ENCODE measurements at places on chromosomes 6 and 20.

- DNase-seq, result no peak
Observed at GRCh38 chr6:14876778-14877613, 368.9 kb upstream of the JARID2 start.

DNA sequence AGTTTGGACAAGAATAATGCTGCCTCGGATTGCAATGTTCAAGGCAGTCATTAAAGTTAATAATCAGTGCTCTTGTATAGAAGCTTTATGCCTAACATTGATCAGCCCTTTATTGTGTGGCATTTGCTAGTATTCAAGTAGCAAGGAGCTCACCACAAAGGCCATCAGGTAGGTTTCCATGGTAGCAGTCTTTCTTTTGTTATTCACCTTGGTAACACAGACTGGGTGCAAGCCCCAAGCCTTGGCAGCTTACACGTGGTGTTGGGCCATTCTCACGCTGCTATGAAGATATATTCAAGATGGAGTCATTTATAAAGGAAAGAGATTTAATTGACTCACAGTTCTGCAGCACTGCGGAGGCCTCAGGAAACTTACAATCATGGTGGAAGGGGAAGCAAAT, 149.3 kb downstream of the ADAT2 start:
- no peak for DNase-seq

GRCh38 chr20:58593880-58594638, 57.0 kb upstream of the STX16 start:
- no peak for DNase-seq

- no peak for DNase-seq
Observed at GRCh38 chr6:6749702-6750491, 161.4 kb downstream of the LY86 start.

DNA sequence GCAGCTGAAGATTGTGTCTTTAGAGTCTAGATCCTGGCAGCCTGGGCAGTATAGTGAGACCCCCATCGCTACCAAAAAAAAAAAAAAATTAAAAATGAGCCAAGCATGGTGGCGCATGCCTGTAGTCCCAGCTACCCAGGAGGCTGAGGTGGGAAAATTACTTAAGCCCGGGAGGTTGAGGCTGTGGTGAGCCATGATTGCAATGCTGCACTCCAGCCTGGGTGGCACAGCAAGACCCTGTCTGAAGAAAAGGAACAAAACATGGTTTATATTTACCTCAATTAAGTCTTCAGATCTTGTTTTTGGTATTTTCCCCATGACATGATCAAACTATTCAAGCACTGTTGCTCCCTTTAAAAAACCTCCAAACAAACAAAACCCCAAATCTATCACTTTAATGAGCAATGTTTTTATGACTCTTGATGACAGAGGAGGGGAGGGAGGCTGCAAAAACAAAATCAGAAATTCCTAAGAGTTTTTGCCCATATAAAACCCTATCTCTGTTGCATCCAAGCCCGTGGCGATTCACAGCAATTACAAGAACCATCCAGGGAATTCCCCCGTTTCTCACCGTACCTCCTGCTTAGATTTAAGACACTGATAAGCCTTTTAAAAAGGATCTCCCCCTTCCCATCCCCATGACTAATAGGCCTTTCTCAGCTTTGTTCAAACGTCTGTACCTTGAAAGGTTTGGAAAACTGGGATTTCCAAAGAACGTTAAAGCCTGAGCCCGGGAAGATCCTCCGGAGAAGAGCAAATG, 259.9 kb downstream of the BMP7 start:
- no peak for DNase-seq

DNA sequence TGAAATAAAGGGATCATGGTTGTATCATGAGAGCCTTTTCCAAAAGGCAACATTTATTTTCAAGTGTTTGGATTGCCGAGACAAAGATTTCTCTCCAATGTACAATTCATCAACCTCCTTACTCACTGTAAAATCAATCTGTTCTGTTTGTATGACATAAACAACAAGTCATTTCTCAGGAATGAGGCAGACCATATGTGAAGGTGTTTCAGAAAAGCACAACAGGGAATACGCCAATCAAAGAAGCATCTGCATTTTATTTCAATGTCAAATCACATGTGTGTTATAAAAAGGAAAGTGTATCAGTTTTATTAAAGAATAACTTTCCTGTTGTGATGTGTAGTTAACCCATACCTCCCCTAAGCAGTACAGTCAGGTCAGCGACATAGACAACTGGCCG, 653.7 kb downstream of the TFAP2A start:
- no peak for DNase-seq

DNA sequence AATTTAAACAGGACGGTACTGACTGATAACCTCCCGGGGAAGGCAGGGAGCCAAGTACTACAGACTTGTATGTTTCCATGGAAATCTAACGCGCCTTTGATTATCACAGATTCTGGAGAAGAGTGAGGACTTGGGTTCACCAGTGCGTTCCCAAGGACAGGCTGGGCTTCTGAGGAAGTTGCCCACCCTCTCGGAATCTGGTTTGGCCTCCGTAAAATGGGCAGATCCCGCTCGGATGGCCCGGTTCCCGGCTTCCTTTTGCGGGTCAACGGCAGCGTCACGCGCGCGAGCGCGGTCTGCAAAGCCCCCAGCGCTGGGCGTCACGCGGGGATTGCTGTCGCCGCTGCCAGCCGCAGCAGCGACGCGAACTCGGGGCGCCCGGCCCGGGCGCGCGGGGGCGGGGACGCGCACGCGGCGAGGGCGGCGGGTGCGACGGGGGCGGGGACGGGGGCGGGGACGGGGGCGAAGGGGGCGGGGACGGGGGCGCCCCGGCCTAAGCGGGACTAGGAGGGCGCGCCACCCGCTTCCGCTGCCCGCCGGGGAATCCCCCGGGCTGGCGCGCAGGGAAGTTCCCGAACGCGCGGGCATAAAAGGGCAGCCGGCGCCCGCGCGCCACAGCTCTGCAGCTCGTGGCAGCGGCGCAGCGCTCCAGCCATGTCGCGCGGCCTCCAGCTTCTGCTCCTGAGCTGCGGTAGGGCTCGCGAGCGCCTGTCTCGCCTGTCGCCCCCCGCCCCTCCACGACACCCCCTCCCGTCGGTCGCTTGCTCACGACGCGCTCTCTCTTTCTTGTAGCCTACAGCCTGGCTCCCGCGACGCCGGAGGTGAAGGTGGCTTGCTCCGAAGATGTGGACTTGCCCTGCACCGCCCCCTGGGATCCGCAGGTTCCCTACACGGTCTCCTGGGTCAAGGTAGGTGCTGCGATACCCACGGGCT, at the start of gene CD83:
Gene CD83, plus strand, starts transcription at position 615 of the 933 bp plus-strand sequence. Its CDS starts 40 bp downstream, at position 655.
- no peak for DNase-seq

DNA sequence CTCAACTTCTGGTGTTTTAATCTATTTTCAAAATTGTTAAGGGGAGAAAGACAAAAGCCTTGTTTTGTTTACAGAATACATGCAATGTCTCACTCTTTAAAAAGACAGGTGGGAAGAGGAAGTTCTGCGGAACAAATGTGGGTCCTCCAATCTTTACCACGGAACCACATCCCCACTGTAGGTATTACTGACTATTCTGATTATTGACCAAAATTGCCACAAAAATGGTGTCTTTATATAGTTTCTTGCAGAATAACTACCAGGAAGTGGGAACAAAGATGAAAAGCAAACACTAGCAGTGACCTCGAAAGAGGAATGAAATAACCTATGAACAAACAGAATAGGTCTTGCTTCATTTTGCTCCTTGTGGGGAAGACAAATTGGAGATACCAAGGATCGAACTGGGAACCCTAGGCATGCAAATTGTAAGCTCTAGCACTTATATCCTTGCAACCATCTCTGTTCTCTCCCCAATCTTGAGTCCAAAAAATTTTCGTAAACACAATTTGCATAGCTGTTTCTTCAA, 106.7 kb downstream of the GPX5 start:
- DNase-seq, result no peak

GRCh38 chr6:17432356-17432755, 39.0 kb downstream of the CAP2 start:
- no peak for DNase-seq

DNA sequence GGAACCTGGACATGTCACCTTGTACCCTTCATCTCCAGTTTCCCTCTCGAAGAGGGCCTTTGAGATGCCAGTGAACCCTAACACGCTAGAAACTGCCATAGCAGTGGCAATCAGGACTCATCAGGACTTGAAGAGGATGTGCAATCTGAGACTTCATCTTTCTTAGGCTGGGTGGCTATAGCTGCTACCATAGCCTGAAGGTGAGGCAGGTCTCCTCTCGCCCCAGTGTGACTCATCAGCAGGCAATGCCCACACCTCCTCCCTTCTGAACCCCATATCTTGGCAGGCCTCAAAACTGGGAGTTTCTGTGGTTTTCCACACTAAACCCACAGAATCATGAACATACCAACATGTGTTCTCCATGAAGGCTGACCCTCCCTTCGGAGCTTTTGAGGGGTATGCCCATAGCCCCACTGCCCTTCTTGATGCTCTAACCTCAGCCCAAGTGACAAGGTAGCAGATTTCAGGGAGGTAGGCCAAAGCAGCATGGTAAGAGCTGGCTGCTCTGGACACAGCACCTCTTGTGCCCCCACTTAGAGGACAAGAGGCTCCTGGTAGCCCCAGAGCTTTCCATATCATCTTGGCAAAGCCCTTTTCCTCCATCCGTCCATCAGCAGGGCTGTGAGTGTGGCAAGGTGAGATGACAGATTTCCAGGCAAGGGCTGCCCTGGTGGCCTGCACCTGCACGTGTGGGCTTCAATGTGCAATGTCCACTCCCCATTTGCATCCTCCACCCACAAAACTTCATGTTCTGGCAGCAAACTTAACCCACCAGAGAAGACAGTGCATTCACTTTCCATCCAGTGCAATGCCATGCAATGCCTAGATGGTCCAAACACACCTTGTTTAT, 2.6 kb downstream of the BLCAP start:
- DNase-seq, result no peak

DNA sequence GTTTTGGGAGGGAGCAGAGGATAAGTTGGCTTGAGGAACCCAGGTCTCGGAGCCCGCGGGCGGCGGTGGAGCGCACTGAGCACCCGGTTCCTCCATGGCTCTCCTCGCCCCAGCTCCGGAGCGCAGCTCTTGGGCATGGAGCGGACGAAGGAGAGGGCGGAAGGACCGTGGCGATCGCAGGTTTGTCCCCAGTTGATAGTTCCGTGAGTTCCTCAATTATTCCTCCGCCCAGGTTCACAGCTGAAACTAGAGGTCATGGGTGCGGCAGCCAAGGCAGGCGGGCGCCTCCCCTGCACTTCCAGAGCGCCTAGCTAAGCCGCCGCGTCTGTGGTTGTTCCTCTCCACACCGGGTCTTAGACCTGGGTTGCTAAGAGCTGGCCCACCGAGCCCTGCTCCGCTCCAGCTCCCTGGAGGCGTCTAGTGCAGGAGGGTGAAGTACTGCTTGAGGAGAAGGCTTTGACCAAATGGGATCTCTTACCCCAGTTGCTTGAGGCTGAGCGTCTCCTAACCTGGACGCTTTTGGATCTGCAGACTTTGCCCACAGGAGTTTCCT, at the start of gene HTR1B:
Gene HTR1B, minus strand, starts transcription at position 184 of the 553 bp plus-strand sequence. Its CDS starts 88 bp downstream, at position 96.
- DNase-seq, result no peak

- DNase-seq, result no peak
Observed at GRCh38 chr6:165086814-165087213, 222.6 kb downstream of the C6orf118 start.

DNA sequence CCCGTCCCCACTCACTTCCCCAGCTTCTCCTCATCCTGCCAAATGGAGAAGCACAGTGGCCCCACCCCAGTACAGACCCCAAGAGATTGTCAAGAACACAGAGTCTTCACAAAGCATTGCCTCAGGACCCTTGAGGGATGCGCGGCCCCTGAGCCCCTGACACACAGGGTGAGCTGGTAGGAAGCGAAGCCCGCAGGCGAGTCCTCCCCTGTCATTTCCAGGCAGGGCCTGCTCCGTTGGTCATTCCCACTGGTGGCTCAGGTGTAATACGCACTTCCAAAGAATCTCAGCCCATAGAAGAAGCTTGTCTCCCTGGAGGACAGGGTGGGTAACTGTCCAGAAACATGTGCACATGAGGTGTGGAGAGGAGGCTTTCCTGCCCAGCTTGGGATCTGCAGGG, 404.2 kb downstream of the THBS2 start:
- no peak for DNase-seq

GRCh38 chr20:3195590-3196237, 8.8 kb downstream of the DDRGK1 start:
- DNase-seq, result no peak

GRCh38 chr6:119535332-119535731, 185.8 kb upstream of the MAN1A1 start:
- DNase-seq, result no peak

DNA sequence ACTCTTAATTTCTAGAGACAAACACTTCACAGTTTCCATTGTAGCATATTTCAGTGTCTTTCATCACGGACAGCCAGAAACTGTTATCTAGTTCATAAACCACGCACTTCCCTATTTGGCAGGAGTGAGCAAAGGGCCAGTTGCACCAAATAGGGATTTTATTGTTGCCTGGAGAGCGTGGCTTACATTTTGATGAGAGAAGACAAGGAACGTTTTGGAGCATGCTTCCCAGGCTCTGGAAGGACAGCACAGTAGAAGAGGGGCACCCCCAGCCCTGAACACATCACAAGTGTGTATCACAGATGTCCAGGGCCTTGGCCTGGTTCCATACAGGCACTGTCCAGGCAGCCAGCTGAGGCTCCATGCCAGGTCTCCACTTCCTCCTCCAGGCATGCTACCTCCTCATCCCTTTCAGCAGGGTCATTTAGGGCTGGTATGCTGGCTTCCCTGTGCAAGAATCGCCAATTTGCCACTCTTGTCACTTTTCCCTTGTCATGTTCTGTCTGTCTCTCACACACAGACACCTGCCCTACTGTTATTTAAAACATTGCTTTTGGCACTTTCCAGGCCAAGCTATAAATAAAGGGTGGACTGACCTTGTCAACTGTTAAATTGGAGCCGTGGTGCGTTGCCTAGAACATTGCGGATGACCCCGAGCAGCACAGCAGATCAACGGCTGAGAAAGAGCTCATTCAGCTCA, 235.0 kb upstream of the GMDS start:
- no peak for DNase-seq

DNA sequence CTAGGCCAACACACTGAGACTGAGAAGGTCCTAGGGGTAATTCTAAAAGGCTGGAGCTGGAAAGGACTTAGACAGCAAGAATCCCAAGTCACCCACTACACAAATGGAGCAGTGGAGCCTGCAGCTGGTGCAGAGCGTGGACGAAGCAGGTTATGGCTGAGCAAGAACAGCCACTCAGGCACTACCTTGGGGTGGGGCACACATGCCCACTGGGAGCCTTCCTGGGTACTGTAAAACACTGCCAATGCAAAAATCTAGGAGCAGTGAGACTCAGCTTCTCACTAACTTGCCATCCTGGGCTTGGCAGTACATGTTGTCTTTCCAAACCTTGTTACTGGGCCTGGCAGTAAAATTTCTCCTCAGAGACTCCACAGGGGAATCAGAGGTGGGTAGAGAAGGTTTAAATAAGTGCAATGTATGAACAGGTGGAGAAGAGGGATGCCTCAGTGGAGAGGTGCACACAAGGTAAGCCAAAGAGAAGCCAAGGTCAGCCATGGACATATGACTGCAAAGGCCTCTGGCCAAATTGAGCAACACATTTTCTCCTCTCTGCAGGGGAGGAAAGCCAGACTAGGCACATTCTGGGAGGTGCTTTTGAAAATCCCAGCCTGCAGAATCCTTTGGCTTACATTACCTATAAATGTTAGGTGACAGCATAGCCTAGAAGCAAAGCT, 105.6 kb downstream of the TNFRSF21 start:
- DNase-seq, result no peak

GRCh38 chr6:131652472-131652871, 15.4 kb downstream of the ENPP3 start:
- DNase-seq, result no peak

Data from NCI-H1092 (cell line).